ENCODE measurements at places on chromosomes 1 and 21. TPM values are rescaled to one million over a fixed set of nuclear protein-coding genes. Genes with fewer than 3 reads are reported as not detected.

TDRKH gene
- total RNA-seq: 3.8 TPM

SLAMF1 gene
- not detected for total RNA-seq

LHX8 gene
- under 0.01 TPM for total RNA-seq

PTPRF gene
- total RNA-seq: 24.4 TPM

LIN28A gene
- not detected for total RNA-seq

DPM3 gene
- 24.6 TPM for total RNA-seq

LYPD8 gene
- total RNA-seq: not detected

GBP6 gene
- 0.15 TPM for total RNA-seq

FAM78B gene
- 0.29 TPM for total RNA-seq

VWA5B1 gene
- not detected for total RNA-seq

GNG4 gene
- total RNA-seq: not detected

TSPEAR gene
- total RNA-seq: not detected

GJB3 gene
- total RNA-seq: not detected

SDHB gene
- total RNA-seq: 97.8 TPM

SPATA46 gene
- not detected for total RNA-seq

HSD11B1 gene
- 28.8 TPM for total RNA-seq

FNDC7 gene
- total RNA-seq: not detected

SLAMF9 gene
- total RNA-seq: not detected

DCST1 gene
- total RNA-seq: not detected

CLEC20A gene
- not detected for total RNA-seq

KCNH1 gene
- total RNA-seq: 0.15 TPM

NFASC gene
- total RNA-seq: 19.1 TPM

ADCY10 gene
- 0.15 TPM for total RNA-seq

TIE1 gene
- total RNA-seq: 0.17 TPM

BTG2 gene
- total RNA-seq: 46.8 TPM

SHISA4 gene
- 15.3 TPM for total RNA-seq

DMRTA2 gene
- 0.15 TPM for total RNA-seq

C1orf87 gene
- 0.15 TPM for total RNA-seq

TCHH gene
- total RNA-seq: not detected

ST6GALNAC3 gene
- 0.99 TPM for total RNA-seq

OR14C36 gene
- not detected for total RNA-seq

HCRTR1 gene
- total RNA-seq: not detected

FCRL6 gene
- total RNA-seq: not detected

FAM3B gene
- total RNA-seq: not detected

UMODL1 gene
- not detected for total RNA-seq

SMIM12 gene
- total RNA-seq: 22.8 TPM

CLCA4 gene
- total RNA-seq: not detected

CHRM3 gene
- total RNA-seq: under 0.01 TPM

HNRNPU gene
- total RNA-seq: 245 TPM

LRRC3 gene
- total RNA-seq: 0.66 TPM

TCEA3 gene
- total RNA-seq: 9.7 TPM

OVAAL gene
- total RNA-seq: not detected

AVPR1B gene
- total RNA-seq: not detected

KCNK2 gene
- 5.2 TPM for total RNA-seq

COL8A2 gene
- 24.3 TPM for total RNA-seq

HSPG2 gene
- total RNA-seq: 345 TPM

CCDC181 gene
- total RNA-seq: 0.50 TPM

FCGR1A gene
- total RNA-seq: not detected

CADM3 gene
- total RNA-seq: not detected

ACTN2 gene
- under 0.01 TPM for total RNA-seq

MARK1 gene
- total RNA-seq: 0.17 TPM

FOXO6 gene
- total RNA-seq: not detected

GUCA2B gene
- not detected for total RNA-seq

DNAJC28 gene
- 1.3 TPM for total RNA-seq

CD1D gene
- total RNA-seq: not detected
